ENCODE measurements at places on chromosomes 6 and 20.

DNA sequence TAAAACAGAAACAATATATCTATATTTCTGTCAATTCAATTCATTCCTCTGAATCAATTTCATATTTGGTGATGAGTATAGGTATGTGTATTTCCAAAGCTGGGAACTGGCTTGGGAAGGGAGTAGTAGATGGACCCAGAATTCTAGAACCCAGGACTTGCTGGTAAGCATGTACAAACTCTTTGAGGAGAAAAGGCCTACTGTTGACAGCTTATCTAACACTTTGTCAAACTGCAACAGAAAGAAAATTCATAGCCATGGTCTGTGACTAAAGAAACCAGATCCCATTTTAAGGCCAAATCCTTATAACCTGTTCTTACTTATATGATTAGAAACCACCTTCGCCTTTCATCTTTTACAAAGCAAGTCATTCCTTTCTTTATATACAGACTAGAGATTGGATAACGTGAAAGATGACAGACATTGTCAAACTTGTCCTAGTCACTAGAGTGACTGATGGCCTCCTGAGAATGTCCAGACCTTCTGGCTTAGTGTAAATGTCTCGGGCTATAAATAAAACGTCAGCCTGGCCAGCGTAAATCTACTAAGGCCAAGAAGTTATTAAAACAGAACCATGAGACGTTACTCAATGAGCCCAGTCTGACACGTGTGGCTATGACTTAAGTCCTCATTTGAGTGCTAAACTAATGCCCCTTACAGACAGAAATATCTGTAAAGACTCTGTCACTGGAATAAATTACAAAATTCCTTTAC lies 152.3 kb downstream of the ALDH8A1 start:
- DNase-seq = no peak

GRCh38 chr6:12275107-12275506 lies 15.1 kb upstream of the EDN1 start:
- DNase-seq = no peak

DNA sequence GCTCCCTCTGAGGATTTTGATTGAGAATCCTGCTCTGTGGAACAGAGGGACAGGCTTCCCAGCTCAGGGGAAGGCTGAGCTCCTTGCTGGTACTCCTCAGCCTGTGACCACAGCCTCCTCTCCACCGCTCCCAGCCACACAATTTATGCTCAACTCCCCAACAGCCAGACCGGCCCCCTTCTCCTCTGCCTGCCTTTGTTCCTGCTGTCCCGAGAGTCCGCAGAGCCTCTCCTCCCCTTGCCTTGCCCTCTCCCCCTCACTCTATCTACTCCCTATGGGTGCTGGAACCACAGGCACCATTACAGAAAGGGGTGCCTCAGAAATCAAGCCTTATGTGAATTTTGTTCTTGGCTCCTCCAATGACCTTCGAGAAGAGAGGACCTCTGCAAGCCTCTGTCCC lies 15.9 kb downstream of the MAP1LC3A start:
- DNase-seq = no peak

DNA sequence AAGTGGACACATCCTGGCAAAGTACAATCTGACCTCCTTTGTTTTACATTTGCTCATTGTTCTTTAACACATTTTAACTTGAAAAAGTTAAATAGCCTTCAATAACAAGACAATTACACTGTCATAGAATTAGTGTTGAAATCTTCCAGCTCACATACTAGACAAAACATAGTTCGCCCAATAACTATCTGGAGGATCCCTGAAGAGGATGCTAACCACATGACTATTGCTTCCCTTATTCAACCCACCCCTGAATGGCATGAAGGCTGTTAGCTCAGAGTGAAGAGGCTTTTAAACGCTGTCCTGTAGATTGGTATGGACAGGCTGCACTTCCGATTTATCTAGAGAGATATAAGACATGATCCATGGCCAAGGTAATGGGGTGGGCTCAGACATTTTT lies 15.0 kb upstream of the DSE start:
- DNase-seq = no peak

DNA sequence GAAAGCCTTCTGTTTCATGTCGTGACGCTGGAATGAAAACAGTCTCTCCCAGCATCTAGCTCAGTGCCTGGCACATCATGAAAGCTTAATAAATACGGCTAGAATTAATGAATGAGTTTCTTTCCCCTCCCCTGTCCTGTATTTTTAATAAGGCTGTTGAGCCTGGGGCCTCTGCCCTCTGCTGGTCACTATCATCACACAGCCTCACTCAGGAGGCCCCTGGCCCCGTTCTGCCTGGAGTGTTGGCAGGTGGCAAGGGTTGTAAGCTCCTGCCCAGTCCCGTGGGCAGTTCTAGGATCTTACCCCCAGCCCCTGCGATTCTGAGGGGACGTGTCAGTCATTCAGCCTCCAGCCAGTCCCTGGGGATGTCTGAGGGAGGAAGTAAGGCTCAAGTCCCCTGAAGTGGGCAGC lies 41.4 kb downstream of the PHACTR3 start:
- no peak for DNase-seq

DNA sequence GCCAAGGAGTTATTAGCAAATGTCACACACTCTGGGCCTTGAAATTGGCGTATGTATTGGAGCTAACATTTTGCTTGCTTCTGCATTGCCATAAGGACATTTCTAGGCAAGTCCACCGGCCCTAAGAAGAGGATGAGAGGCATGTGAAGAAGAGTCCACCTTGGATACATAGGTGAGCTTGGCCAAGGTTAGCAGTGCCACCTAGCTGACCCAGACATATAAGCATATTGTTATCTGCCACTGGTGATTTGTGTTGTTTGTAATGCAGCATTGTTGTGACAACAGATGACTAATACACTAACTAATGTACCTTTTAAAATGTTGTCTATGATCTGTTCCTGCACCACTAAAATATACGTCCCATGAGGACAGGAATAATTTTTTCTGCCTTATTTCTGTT lies 24.8 kb upstream of the HLA-DQA2 start:
- DNase-seq = no peak

DNA sequence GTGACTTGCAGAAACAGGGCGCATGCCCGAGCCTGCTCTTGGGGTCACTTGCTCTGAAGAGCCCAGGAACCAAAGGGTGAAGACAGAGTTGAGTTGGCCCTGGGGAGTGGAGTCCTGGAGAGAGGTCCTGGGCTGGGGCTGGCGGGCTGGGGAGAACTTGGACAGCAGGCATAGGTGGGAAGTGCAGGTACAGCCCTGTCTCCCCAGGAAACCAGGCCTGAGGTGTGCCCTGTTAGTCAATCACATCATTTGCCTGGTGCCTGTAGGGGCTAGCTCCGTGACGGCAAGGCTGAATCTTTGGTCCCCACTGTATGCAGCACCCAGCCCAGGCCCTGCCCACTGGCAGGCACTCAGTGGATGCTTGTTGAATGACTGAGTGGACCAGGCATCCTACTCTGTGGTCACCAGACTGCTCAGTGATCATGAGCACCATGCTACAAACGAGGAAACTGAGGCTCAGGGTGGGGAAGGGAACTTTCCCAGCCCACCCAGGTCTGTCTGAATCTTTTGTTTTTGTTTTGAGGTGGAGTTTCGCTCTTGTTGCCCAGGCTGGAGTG lies 15.6 kb upstream of the NOL4L start:
- no peak for DNase-seq

DNA sequence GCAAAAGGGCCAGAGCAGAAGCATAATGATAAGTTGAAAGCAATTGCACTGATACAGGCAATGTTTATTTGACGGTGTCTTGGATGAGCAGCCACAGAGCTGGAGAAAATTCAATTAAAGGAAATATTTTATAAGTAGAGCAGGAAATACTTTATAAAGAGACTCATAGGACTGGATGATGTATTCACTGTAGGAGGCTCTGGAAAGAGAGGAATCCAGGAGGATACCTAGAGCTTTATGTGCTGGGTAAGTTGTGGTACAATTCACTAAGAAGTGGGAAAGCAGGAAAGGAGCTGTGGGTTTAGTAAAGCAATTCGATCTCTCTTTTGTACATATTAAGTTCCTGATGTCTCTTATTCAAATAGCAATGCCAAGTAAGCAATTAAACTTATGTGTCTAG lies 86.3 kb downstream of the C6orf118 start:
- DNase-seq = no peak

GRCh38 chr6:8080362-8081151 lies 16.4 kb upstream of the BLOC1S5 start:
- no peak for DNase-seq

GRCh38 chr6:26284537-26285142 lies 80.4 kb upstream of the BTN3A2 start:
- DNase-seq = no peak

- DNase-seq = no peak
Measured at GRCh38 chr6:113425977-113426660, 431.0 kb upstream of the MARCKS start.

GRCh38 chr20:64242003-64242796 lies 13.3 kb upstream of the PCMTD2 start:
- DNase-seq = no peak

DNA sequence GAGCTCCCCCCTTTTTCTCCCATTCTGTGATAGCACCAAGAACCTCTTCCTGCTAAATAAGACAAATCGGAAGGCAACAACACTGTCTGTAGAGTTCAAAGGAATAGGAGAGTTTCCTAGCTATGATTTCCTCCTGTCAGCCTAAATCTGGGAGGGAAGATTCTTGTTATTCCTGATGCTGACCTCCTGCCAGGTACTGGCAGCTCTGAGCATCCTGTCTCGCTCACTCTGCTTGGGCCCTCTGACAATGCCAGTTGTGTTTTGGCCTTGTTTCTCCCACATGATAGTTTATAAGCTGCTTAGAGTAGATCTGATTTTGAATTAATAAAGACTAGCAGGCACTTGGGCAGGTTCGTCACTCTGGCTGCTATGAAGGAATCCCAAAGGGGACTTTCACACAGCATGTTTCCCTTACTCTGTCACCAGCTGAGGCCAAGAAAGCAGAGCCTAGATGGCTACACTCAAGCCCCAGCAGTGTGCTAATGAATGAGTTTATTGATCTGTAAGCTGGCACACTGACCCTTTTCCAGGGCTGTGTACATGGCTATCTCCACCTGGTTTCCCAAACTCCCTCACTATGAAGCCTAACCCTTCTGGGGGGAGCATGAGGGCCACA lies 52.3 kb downstream of the UQCC1 start:
- DNase-seq = no peak

DNA sequence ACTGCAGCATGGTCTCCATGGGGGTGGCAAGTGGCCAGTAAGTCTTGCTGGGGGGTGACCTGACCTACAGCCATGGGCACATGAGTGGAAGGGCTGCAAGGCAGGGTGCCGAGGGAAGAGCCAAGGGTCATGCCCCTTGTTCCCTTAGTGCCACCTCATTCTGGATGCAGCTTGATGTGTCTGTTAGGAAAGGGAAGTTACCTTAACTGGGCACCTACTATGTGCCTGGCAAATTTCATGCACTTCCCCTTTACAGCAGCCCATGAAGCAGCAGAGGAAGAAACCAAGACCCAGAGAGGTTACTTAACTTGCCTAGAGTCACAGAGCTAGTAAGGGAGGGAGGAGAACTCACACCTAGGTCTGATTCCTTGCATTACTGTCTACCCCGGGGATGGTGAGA lies 174.0 kb downstream of the MRPL14 start:
- no peak for DNase-seq

GRCh38 chr6:26152226-26153101 lies 65.2 kb downstream of the HFE start:
- no peak for DNase-seq

All from LNCaP clone FGC (cell line).